ENCODE measurements at places on chromosomes 7 and 10. TPM values are rescaled to one million over a fixed set of nuclear protein-coding genes. Genes with fewer than 3 reads are reported as not detected.

GRCh38 chr7:71444130-71444529, 312.2 kb downstream of the GALNT17 start:
- no peaks in the 10 kb centered on the region for H3K4me1 ChIP-seq
- DNase-seq, result no peak

Gene CSGALNACT2
- 43.9 TPM for total RNA-seq

DNA sequence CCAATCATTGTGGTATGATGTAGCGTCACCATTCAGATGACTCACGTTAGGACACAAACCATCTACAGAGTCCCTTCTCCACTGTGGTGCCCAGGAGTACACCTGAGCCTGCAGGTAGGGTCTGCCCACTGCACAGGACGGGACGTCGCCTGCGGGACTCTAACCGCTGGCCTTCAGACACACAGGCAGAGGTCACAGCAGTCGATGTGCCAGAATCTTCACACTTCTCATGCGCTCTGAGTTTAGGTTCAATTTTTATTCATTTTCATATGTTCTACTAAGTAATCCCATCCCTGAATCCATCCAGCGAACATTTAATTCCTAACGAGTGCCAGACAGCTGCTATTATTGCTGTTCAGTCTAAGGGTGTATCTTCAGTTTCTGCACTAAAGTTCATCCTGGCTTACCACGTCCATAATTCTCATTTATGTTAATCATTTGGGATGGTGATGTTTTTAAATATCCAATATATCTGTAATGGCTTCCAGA, 73.3 kb downstream of the CXCL12 start:
- H3K4me1 ChIP-seq, result no peaks in the 10 kb centered on the region
- no peak overlapping the region for H3K27ac ChIP-seq
- H3K27me3 ChIP-seq, result no peaks in the 10 kb centered on the region
- H3K4me3 ChIP-seq, result no peak overlapping the region

- H3K4me3 ChIP-seq, result no peak overlapping the region
- H3K27me3 ChIP-seq, result no peaks in the 10 kb centered on the region
- no peak overlapping the region for H3K27ac ChIP-seq
- H3K4me1 ChIP-seq, result no peaks in the 10 kb centered on the region
- DNase-seq, result no peak
These were observed 49.7 kb upstream of the ANTXRL start for GRCh38 chr10:46236941-46237681.

DNA sequence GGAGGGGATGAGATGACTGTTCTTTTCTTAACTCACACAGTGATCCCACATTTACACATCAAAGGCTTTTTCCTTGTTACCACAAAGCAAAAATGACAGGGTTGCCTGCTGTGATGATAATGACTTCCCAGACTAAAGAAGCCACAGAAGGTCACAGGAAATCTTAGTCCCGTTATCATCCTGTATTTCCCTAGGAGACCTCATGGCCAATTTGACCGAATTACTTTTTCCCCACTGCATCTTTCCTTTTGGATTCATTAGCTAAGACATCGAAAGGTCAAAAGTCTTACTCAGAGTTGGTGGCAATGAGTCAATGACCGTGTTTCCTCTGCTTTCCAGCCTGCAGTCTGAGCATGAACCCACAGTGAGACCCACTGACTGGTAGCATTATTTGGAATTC, 130.1 kb upstream of the INHBA start:
- DNase-seq, result no peak
- H3K27ac ChIP-seq, result no peak overlapping the region
- no peaks in the 10 kb centered on the region for H3K27me3 ChIP-seq
- no peaks in the 10 kb centered on the region for H3K4me1 ChIP-seq
- no peak overlapping the region for H3K4me3 ChIP-seq
- H3K36me3 ChIP-seq, result no peaks in the 10 kb centered on the region

DNA sequence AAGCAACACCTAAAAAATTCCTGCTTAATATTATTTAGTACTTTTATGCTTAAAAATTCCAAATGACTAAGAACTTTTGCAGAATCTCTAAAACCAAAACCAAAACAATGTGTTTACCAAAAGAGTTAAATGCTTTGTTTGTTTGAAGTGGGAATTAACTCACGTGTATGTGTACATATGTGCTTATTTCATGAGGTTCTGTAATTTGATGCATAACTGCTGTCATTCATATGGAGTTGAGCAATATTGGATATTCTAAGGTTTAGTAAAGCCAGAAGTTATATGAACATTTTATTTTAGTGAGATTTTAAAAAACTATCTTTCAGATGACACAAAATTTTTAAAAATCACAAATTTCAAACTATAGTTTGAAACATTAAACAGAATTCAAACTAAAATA, 157.1 kb downstream of the PIP4K2A start:
- H3K27me3 ChIP-seq, result no peaks in the 10 kb centered on the region
- no peak overlapping the region for H3K27ac ChIP-seq
- DNase-seq, result peak; percentile 16
- peaks cover 2% of the 10 kb centered on the region for H3K4me1 ChIP-seq

- H3K27ac ChIP-seq, result peak overlapping the region; percentile 95
- no peaks in the 10 kb centered on the region for H3K27me3 ChIP-seq
- H3K4me1 ChIP-seq, result no peaks in the 10 kb centered on the region
- H3K4me3 ChIP-seq, result peak overlapping the region; percentile 85
- peak; percentile 45 for DNase-seq
These were observed 1.1 kb downstream of the SNX13 start for GRCh38 chr7:17939211-17939605.
